Panc1 (cell line): ENCODE measurements at places on chromosomes 1 and 21.

- DNase-seq = no peak
- no peak overlapping the region for H3K27ac ChIP-seq
- H3K27me3 ChIP-seq = no peaks in the 10 kb centered on the region
- no peaks in the 10 kb centered on the region for H3K4me1 ChIP-seq
- no peak overlapping the region for H3K4me3 ChIP-seq
- H3K36me3 ChIP-seq = no peaks in the 10 kb centered on the region
Observed at GRCh38 chr1:240526312-240526711, 85.6 kb downstream of the GREM2 start.

GRCh38 chr1:202281316-202282024 lies 60.3 kb downstream of the UBE2T start:
- no peak for DNase-seq
- no peaks in the 10 kb centered on the region for H3K36me3 ChIP-seq
- no peaks in the 10 kb centered on the region; the same call in 1 of the 2 replicates for H3K4me1 ChIP-seq
- H3K27me3 ChIP-seq = peaks cover 9% of the 10 kb centered on the region

GRCh38 chr1:205783904-205784303 lies 8.6 kb upstream of the RAB29 start:
- no peaks in the 10 kb centered on the region; the same call in 1 of the 2 replicates for H3K4me1 ChIP-seq
- no peaks in the 10 kb centered on the region for H3K27me3 ChIP-seq
- H3K4me3 ChIP-seq = no peak overlapping the region
- H3K27ac ChIP-seq = no peak overlapping the region

- H3K4me3 ChIP-seq = no peak overlapping the region
- no peaks in the 10 kb centered on the region for H3K27me3 ChIP-seq
- no peaks in the 10 kb centered on the region for H3K4me1 ChIP-seq
- H3K36me3 ChIP-seq = no peaks in the 10 kb centered on the region
Observed at GRCh38 chr1:50251702-50252101, 143.0 kb downstream of the ELAVL4 start.

DNA sequence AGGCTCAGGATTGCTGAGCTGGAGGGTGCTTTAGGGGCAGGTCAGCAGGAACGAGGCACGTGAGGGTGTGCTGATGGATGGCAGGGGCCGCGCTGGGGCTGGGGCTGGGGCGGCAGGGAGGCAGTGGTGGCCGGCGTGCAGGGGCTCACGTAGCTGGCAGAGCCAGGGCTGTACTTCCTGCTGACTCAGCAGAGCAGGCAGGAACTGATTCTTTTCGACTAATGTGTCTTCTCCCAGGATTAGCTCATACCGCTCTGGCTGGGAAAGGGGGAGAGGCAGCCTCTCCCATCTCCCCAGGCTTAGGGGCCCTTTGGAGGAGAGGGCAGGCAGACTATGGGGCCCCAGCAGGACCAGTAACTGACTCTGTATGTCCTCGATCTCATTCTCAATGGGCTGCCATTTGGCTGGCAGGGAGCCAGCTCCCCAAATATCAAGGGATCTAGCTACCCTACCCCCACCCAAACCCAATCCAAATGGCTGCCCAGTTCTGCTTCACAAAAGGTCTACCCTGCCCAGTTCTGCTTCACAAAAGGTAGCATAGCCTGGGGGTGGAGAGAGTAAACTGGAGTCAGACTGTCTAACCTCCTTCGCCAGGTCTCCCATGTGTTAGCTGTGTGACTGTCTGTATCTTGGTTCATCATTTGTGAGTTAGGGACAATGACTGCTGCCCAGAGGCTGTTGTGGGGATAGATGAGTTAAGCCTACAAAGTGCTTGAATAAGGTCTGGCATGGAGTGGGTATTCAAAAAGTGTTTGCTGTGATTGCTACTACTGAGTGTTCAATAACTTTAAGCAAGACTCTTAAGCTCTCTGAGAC lies 100.1 kb upstream of the SLC2A1 start:
- no peaks in the 10 kb centered on the region for H3K27me3 ChIP-seq
- H3K4me3 ChIP-seq = no peak overlapping the region
- DNase-seq = no peak
- H3K4me1 ChIP-seq = no peaks in the 10 kb centered on the region
- no peak overlapping the region for H3K27ac ChIP-seq

- H3K27ac ChIP-seq = no peak overlapping the region
- DNase-seq = no peak
- H3K4me1 ChIP-seq = no peaks in the 10 kb centered on the region
- H3K27me3 ChIP-seq = no peaks in the 10 kb centered on the region
Observed at GRCh38 chr1:206736878-206737728, 33.5 kb upstream of the IL19 start.
